NCI-H1092 (cell line): ENCODE measurements at places on chromosomes 7 and 10.

DNA sequence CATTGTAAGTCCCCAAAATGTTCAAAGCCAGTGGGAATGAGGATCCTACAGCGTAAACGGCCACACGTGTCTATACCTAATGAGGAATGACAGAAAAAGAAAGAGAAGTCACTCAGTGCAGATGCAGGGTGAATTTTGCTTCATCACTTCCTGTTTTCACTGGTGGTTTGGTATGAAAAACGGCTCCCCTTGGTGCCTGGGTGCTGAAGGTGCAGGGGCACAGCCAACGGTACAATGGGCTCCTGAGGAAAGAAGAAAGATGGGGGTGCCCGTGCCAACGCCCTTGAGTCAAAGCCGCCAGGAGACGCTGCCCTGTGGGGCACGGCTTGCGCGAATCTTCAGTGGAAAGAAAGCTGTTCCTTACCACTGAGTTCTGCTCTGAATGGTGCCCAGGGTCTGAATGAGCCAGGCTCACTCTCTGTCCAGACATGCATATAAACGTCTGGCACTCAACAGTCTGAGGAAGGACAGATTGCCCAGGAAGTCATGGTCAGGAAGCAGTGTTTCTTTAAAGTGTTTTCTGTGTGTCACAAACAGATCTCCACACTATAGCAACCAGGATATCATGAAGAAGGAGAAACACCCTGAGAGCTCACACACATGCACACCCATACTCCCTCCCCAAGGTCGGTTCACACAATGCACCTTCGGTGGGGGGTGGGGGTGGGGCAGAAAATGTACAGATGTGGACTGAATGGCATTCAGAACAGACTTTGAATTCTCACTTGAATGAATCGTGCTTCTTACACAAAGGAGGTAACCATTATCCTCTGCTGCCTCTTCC lies 105.8 kb downstream of the ELMO1 start:
- DNase-seq = no peak

DNA sequence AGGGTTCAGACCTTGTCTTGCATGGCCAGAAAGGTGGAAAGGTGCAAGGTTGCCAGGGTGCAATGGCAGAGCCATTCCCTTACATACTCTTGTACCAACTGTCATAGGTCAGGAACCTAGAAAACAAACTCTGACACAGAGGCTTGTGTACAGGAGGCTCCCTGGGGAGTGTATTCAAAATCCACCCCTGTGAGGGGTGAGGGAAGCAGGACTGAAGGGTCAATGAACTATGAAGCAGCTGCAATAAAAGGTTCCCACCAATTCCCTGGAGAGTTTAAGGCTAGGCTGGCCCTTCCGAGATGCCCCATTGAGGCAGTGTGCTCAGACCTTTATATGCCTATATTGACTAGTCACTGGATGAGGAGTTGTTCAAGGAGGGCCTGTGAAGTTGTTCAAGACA lies 13.9 kb upstream of the CUZD1 start:
- DNase-seq = no peak

GRCh38 chr10:102904346-102904745 lies 13.7 kb upstream of the CNNM2 start:
- DNase-seq = no peak

- no peak for DNase-seq
Observed at GRCh38 chr10:93505075-93505474, 8.7 kb downstream of the CEP55 start.

GRCh38 chr10:29791773-29792172 lies 157.0 kb upstream of the SVIL start:
- DNase-seq = no peak

DNA sequence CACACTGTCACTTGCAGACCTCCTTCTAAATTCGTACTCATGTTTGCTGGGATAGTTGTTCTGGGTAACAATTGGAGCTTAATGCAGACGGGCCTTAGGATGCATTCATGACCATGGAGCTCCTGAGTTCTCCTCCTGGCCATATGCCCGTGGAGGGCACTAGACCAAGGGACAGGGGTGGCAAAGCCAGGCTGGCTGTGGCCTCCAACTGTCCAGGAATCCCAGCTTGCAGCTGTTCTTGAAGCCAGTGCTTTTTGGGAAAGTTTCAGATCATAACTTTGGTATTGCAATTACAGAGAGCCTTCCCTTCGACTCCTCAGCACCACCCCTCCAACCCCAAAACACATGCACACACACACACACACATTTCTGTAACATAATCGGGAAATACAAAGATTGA lies 30.6 kb downstream of the ANTXRL start:
- no peak for DNase-seq

DNA sequence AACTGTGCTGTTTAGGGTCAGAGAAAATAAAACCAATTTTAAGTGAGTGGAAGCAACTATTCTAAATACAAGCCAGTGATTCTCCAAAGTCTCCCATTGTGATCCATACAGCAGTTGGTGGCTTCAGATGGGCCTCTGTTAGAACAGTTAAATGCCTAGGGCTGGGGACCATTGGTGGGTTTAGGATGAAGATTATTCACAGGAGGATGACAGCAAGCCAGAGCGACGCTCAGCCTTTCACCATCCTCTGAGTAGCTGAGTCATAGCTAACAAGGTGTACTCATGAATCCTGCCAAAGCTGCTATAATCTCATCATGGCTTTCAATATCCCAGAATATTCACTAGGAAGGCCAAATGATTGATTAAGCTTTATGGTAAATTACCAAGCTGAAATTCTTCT lies 39.6 kb downstream of the STARD3NL start:
- no peak for DNase-seq

DNA sequence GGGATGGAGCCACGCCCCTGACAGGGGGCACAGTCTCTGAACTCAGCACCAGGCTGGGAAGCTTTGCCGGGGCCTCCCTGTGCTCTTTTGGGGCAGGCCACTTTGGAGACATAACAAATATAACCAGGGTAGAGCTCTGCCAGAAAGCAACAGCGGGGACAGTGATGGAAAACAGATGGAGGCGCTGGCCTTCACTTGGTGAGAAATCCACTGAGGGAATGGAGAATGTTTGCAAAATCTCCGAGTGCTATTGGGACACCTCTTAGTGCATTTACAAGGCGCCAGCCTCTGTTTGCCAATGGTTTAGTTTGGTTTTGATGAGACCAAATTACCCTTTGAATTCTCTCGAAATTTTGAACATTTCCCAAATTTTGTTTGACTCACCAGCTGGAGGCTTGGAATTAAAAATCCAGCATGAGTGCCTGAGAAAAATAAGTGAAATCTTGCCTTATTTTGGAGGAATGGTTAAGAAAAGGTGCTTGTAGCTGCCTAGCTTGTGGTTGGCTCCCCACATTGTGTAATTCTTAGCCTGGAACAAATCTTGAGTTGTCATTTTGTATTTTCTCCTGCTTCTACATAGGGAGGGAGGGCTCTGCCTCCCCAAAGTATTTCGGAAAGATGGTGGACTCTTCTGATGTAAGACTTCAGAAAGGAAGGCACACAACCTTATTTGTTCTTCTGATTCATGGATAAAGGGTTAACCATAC lies 980.5 kb downstream of the LRMDA start:
- DNase-seq = no peak

DNA sequence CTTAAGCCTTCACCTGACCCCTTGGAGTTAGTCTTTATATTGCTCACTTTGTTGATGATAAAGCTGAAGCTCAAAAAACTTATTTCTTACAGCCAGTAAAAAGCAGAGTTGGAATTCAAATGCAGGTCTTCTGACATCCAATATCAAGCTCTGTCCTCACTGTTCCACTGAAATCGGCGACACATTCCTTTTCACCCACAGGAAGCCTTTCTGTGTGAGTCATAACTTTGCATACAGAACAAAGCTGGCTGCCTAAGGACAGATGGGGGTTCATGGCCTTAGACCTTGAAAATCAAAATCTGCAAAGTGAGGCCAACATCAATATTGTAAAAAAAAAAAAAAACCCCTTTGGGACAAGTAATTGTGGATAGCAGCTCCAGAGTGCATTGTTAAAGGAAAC lies 21.8 kb upstream of the AKR1B1 start:
- no peak for DNase-seq

DNA sequence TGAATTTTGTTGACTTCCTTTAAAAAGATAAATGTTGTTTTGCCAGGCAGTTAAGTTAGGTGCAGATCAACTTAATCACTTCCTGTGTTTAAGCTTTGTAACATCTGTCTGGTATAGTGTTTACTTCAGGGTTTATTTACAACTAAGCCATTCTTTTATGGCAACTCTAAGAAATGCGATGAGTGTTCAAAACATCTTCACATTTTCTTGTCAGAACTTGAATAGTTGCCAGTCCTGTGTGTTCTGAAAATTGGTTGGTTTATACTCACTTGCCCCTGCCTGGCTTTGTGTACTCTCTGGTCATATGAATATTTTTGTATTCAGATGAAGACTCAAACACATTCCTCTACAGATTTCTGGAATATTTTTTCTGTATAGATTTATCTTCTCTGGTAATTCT lies 327.2 kb downstream of the MDFIC start:
- DNase-seq = no peak

- no peak for DNase-seq
Observed at GRCh38 chr10:29470355-29470705, 164.4 kb downstream of the SVIL start.

DNA sequence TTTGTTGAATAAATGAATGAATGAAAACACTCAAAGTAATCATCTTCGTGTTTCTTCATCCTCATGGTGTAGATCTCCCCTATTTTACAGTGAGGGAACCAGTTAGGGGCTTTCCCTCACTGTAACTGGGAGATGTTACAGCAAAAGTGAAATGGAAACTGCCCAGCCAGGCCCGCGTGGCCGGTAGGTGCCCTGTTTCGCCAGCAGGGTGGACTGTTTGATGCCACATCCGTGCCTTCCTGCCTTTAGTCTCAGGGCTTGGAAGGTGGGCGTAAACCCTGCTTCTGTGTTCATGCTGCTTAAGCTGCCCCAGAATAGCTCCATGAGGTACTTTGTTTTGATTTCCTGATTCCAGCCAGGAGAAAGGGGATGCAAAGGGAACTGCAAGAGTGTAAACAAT lies 268.8 kb downstream of the PLXNA4 start:
- DNase-seq = no peak

DNA sequence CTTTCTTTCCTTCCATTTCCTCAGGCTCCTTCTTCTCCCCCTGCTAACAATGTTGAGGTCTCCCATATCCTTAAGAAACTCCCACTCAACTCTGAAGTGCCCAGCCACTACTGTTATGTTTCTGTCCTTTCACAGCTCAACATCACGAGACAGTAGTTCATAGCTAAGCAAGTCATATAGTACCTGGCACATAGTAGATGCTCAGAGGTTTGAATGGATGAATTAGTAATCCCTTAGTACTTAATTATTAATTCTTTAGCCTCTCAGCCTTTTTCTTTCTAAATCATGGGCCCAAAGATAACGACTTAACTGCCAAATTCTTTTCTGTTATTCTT lies 22.6 kb downstream of the CSGALNACT2 start:
- DNase-seq = no peak

DNA sequence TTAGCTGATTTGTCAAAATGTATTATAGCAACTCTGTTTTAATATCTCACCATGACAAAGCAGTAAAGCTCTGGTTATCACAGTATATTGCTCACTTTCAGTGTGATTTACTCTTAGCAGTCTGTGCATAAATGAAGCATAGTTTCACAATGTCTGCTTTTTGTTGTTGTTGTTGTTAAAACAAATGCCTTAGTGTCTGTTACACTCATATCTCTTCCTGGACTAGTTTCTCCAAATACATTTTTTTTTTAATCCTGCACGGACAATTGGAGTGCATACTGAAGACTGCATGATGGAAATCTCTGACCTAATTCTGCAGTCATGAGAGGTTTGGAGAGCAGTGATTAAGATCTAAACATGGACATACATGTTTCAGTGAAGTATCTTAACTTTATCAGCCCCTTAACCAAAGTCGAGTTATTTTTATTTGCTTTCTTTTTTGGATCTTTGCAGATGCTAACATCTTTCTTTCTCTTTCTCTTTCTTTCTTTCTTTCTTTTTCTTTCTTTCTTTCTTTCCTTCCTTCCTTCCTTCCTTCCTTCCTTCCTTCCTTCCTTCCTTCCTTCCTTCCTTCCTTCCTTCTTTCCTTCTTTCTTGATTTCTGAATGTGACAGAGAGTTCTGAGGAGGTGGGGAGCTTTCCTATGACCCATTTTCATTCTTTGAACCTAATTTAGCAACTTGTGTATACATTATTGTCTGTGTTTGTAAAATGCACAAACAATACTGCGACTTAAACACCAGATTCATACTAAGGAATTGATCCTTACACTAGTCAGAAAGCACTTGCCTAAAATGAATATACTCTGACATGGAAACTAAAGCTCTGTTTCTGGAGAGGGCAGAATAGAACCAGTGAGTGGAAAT lies 161.5 kb upstream of the AGR3 start:
- no peak for DNase-seq

DNA sequence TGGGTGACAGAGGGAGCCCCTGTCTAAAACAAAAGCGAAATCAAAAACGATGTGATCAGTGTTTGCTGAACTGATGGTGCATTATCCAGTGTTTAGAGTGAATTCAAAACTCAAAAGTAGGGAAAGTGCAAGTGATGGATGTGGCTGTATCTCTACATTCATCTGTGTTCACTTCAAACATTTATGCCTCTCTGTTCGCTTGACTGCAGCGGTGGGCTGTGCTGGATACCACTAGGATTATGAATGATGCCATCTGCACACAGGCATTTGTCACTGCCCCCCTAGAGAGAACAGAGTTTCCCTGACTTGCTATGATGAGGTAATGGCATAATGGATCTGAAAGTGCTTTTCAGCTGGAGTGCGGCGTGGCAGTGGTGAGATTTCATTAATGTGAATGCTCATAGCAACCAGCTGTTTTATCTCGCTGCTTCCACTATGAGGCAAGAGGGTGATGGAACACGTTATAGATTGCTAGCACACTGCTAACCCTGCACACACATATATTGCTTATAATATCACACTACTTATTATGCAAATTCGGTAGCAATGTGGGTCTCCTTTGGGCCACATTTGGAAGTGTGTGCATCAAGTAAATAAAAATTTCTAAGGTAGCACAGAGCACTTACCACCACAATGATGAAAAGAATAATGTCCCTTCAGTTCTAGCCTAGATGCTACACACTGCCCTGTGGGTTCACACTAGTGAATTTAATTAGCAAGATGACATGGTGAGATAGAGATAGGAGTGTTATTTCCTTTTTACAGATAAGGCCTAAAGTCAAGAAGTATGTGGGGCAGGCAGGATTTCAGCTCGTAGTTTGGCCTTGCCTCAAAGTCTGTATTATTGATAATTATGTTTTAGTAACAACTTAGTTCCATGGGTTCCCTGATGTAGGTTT lies 164.7 kb downstream of the CAMK1D start:
- peak; percentile 76 for DNase-seq

- DNase-seq = peak; percentile 49
Observed at GRCh38 chr7:28078036-28078901, 102.3 kb downstream of the JAZF1 start.

DNA sequence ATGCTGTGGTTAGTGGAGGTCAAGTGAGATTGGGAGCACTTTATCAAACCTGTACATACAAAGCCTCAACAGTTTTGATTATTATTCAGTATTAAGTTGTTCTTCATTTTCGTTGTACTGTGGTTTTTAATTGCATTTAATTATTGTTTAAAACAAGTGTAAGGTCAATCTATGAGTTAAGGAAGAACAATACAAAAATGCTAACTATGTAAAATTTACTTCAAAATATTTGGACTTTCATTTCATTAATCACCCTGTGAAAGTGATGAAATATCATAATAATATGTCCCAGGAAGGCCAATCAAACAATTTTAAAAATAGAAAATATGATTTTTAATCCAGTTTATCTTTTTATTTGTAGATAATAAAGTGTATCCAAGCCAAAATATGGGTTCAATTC lies 13.6 kb upstream of the NDUFA5 start:
- no peak for DNase-seq
